ENCODE measurements at places on chromosomes 4 and X.

- DNase-seq, result no peak
These were observed 27.8 kb upstream of the SLC25A6 start for GRCh38 chrX:1419545-1420355.

GRCh38 chr4:133866328-133866699, 335.3 kb downstream of the PABPC4L start:
- DNase-seq, result peak; percentile 6

DNA sequence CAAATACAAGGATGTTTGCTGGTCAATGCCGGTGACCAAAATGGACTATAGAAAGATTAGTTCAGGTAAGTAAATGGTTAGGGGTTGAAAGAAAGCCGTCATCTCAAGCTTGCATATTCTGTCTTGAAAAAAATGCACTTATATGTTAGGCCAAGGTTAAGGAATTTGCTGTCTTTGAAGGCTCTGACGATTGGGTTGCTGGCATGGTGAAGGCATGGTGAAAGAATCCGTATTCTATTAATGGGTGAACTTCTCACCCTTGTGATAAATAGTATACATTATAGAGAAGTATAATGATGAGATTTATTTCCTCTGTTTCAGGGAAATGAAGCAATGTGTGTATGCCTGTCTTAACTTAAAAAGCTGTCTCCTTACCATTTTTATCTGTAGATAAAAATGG, 132.6 kb downstream of the ADGRL3 start:
- no peak for DNase-seq

DNA sequence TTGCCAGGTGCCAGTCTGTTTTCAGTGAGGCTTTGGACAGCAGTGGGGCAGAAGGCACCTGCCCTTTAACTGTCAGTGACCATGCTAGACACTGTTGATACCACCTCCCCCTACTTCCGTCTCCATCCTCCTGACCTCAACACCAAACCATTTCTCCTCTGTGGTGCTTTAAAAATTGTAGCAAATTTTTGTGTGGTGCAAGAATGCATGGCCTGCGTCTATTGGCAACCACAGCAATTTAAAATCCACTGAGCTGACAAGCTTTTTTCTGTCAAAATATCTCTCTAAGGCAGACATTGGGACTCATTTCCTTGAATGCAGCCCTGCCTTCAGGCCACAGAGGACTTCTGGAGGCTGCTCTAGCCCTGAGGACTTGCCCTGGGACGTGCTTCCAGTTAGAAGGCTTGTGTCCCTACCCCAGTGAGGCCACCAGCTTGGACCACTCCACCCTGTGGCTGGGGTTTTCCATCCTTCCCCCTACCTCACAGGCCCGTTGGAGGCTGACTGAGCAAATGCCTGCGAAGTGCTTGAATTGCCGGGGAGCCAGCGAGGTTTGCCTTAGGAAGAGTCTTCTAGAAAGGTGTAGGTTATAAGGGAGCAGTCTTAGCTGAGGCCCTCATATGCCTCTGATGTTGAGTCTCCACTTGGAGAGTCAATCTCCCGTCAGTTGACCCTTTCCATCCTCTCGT, 6.9 kb downstream of the PRRG3 start:
- DNase-seq, result no peak

- DNase-seq, result peak; percentile 37
These were observed 2.8 kb upstream of the CLCN5 start for GRCh38 chrX:49919617-49920016.

DNA sequence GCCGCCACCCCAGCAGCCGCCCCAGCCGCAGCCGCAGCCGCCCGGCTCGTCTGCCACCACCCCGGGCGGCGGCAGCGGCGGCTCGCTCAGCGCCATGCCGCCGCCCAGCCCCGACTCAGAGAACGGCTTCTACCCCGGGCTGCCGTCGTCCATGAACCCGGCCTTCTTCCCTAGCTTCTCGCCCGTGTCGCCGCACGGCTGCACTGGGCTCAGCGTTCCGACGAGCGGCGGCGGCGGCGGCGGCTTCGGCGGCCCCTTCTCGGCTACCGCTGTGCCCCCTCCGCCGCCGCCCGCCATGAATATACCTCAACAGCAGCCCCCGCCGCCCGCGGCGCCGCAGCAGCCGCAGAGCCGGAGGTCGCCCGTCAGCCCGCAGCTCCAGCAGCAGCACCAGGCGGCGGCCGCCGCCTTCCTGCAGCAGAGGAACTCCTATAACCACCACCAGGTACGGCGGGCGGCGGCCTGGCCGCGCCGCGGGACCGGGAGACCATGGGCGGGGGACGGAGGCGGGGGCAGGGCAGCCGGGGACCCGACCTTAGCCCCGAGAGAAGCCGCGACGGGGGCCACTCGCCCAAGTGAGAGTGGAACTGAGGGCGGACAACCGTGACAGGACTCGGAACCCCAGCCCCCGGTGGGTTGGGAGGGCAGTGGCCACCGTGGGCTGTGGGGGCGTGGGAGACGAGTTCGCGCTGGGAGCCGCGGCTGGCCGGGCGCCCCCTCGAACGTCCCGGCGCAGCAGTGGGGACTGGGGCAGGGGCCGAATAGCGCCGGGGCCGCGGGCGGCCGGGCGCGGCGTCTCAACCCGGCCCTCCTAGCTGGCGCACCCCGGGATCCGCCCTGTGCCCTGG, 1.8 kb downstream of the CPEB2 start:
- peak; percentile 82 for DNase-seq

DNA sequence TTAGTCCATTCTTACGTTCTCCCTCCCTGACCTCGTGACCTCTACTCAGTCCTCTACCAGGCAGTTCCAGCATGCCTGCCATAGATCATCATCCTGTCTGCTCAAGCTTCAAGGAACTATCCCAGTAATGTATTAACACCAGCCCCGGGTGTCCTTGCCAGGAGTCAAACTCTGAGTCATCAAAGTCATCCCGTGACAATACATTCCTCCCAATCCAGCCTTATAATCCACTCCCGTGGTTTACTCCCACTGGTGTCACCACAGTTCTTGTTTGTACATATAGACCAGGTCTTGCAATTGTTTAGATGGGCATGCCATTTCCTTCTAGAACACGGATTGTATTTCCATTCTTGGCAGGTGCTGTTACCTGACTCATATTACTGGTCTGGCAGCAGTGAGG, 68.7 kb upstream of the TAB3 start:
- DNase-seq, result peak; percentile 47

GRCh38 chr4:169070895-169071218, 60.8 kb upstream of the CBR4 start:
- peak; percentile 95 for DNase-seq

DNA sequence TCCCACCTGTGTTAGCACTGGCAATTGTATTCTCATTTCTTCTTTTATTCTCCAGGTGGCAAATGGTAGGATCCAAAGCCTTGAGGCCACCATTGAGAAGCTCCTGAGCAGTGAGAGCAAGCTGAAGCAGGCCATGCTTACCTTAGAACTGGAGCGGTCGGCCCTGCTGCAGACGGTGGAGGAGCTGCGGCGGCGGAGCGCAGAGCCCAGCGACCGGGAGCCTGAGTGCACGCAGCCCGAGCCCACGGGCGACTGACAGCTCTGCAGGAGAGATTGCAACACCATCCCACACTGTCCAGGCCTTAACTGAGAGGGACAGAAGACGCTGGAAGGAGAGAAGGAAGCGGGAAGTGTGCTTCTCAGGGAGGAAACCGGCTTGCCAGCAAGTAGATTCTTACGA, 176.9 kb downstream of the PTTG2 start:
- no peak for DNase-seq

DNA sequence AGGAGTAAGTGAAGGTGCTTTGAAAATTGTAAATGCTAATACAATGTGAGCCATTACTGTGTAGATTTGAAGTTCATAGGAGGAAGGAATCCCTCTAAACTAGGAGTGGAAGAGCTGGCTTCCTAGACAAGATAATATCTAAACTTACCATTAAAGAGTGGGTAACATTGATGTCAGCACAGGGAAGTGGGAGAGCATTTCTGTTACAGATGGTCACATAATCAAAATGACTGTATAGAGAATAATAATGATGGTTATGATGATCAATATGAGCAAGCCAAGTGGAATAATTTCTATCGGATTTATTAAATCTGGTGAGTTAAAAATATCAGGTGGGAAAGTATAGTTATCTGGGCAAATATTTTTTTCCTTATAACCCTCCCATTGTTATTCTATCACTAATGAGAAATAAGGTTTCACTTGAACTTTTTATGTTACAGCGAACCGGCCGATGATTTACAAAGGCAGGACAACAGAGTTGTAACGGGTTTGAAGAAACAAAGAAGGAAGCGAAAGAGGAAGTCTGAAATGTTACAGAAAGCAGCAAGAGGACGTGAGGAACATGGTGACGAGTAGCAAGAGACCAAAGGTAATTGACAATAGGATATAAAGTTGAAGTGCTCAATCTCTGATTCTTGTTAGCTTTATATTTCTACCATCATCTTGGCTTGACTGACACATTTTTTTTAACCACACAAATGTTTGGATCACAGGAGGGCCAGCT, 43.5 kb downstream of the FMR1NB start:
- DNase-seq, result no peak

DNA sequence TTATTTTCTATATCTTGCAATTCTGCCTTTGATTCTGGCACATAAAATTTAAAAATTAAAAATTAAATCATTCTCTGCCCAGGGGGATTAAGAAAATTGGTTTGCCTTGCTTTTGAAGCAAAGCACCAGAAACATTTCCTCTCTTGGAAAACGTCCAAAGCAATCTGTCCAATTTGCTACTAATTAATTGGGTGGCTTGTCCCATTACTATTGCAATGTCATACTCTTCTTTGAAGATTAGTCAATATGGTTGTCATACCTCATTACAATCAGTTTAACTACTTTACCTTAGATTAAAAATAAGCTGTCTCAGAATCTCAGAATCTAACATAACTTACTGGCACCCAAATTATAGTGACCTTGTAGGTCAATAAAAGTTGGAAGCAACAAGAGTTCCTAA, 208.8 kb downstream of the TMA16 start:
- DNase-seq, result no peak

- DNase-seq, result no peak
These were observed 2.0 kb upstream of the FBXW7 start for GRCh38 chr4:152537881-152538280.

- no peak for DNase-seq
These were observed 101.9 kb downstream of the IGSF1 start for GRCh38 chrX:131187206-131187605.

- no peak for DNase-seq
These were observed 4.2 kb downstream of the LETM1 start for GRCh38 chr4:1851575-1852410.

GRCh38 chrX:12700745-12701144, 90.5 kb upstream of the PRPS2 start:
- no peak for DNase-seq

DNA sequence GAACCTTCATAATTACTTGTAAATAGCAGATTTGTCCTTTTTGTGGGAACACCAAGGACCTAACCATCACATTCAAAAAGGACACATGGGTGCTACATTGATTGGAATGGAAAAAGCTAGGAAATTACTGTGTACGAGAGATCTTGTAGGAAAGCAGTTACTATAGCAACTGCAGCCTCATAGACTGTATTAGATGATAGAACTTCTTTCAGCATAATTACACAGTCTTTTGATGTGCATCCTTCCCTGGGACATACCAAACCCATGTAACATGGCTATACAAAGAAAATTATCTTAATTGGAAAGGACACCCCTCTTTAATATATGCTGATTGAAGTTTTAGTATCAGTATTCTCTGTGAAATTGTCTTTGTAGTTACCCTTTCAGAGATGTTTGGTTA, 130.7 kb upstream of the CTSO start:
- DNase-seq, result no peak

- DNase-seq, result no peak
These were observed 28.5 kb upstream of the WNK3 start for GRCh38 chrX:54386314-54386713.

DNA sequence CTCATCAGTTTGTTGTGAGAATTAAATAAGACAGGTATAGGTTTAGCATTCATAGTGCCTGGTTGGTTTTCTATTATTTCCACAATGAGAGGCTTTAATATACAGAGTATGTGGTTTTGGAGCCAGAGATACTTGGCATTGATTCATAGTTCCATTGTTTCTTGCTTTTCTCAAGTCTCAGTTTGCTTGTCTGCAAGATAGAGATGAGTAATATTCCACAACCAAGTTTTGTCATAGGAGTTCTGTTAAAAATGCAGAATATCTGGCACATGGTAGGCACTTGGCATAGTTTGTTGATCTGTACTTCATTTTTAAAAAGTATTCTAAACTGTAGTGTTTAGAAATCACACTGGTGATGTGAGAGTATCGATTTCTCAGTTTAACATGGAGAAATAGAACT, 37.5 kb upstream of the EDA2R start:
- no peak for DNase-seq

DNA sequence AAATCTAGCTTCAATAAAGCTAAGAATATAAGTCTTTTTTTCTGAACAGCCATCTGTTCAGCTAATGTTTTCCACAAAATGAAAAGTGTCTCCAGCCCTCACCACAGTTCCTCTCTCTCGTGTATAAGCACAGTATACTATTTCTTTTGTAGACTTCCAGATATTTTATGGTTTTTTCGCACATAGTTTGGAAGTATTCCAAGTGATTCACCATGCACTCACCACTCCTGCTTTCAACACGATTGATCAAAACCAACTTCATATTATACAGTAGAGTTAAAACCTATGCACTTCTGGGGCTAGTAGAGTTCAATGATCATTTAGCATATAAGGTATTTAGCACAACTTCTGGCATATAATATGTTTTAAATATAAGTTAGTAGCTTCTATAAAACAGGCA, 105.8 kb upstream of the DCAF12L1 start:
- peak; percentile 23 for DNase-seq

DNA sequence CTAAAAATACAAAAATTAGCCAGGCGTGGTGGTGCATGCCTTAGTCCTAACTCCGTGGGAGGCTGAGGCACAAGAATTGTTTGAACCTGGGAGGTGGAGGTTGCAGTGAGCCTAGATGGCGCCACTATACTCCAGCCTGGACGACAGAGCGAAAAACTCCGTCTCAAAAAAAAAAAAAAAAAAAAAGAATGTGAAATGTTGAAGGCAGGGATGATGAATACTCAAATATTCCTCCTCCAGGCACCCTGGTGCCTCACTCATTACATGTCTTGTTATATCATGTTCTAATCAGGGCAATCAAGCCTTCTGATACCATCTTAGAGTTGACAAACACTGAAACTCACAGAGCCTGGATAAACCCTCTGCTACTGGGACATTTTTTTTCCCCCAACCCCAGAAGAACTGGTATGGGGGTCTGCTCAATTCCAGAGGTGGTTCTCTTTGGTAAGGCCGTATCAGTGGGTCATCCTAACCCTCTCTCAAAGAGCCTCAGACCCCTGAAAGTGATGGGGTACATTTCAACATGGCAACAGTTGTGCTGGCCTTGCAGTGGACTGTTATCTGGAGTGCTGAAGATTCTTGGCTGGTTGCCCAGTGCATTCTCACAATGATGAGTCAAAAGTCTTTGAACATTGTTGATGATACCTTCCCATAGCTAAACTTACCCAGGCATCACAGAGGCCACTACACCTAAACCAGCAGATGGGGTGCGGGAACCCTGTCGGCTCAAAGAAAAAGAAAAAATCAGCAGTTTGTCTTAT, 2.4 kb upstream of the SH3KBP1 start:
- peak; percentile 81 for DNase-seq

GRCh38 chr4:113040793-113041192, 8.7 kb upstream of the ANK2 start:
- no peak for DNase-seq

All from DMS53 (cell line).